ENCODE measurements at places on chromosomes 13 and 19.

DNA sequence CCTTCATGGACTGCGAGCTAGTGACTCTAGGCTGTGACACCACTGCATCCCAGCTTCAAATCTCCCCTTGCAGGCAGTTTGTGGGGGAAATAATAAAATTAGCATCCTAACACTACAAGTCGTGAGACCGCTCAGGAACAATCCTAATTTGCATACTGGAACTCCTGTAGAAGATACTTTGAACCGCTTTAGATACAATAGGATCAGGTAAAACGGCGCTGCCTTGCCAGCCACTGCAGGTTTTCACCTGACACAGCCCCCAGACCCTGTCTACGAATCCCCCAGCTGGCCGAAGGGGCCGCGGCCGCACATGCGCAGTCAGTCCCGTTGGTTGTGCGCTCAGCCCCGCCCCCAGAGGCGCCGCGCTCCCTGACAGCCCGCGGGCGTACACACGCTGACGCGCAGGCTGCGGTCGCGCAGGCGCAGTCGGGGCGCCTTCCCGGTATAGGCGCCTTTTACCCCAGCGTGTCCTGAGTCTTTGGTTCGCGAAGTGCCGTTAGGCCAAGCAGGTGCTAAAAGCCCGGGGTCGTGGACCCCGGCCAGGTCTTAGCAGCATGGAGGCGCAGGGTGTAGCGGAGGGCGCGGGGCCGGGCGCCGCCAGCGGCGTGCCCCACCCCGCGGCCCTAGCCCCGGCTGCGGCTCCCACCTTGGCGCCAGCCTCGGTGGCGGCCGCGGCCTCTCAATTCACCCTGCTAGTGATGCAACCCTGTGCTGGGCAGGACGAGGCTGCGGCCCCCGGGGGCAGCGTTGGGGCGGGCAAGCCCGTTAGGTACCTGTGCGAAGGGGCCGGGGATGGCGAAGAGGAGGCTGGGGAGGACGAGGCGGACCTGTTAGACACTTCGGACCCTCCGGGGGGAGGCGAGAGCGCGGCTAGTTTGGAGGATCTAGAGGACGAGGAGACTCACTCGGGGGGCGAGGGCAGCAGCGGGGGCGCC is at the start of gene RFXAP:
Gene RFXAP (plus strand): TSS at position 419 of the 935 bp plus-strand sequence. CDS start 136 bp downstream, at position 555.
- peak; percentile 95 for DNase-seq

DNA sequence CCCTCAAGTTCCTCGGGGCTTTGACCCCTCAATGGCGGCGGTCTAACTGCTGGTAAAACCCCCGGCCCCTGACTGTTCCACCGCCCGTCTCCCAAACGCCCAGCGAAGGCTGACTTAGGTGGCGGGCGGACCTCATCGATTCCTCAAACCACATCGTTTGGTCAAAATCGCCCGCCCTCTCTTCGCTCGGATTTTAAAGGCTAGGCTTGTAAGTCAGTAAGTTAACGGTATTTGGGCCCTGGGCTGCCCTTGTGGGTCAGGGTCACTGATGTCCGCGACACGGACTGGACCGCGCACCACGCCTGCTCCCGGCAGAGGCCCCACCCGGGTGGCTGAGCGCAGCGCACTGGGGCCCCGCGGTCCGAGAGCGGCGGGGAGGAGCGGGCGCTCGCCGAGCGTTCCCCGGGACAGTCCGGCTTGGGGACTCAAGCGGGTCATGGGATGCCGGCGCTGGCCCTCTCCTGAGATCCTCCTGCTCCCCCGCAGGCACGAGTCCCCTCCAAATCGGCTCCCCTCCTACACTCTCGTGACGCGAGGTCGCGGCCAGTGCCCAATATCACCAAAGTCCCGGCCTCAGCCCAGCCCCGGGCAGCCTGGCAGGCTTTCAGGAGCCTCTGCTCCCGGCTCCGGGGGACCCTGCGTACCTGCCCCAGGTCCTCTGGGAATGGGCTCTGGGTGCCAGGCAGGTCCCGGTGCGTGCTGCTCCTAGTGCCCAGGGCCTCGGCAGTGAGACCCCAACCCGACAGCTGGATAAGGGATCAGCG is 1.0 kb downstream of the FLT1 start:
- DNase-seq: peak; percentile 48

GRCh38 chr19:10991521-10992081 is 30.8 kb downstream of the SMARCA4 start:
- no peak for DNase-seq

DNA sequence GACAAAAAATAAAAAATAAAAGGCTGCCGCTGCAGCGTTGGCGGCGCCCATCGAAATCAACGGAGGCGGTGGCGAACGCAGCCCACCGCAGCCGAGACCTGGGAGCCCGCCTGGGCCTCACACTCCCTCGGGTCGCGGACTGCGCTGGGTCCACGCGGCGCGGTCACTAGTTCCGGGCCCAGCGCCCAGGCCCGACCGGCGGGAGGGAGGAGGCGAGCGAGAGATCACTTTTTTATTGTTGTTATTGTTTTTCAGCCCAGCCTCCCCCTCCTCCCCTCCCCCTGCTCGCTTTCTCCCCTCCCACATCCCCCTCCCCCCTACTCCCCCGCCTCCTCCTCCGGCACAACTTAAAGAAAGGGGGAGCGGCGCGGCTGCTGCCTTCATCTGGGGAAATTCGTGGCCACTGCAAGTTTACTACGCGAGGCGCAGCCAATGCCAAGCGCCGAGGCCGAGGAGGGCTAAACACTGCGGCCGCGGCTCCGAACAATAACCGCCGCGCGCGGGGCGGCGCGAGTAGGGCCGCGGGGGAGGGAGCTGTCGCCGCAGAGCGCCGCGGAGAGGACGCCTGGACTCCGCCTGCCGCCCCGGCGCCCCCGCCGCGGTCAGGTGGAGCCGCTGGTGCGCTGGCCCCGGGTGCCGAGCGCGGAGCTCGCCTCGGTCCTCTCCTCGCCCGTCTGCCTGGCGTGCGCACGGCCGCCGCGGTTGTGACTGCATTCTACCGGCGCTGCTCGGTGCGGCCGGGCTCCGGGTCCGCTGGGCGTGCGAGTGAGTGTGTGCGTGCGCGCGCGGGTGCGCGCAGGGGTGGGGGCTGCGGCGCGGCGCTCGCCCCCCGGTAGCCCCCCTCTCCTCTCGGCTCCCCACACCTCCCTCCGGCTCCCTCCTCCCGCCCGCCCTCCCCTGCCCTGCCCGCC is 505 bp upstream of the ZIC2 start:
- DNase-seq: peak; percentile 61

DNA sequence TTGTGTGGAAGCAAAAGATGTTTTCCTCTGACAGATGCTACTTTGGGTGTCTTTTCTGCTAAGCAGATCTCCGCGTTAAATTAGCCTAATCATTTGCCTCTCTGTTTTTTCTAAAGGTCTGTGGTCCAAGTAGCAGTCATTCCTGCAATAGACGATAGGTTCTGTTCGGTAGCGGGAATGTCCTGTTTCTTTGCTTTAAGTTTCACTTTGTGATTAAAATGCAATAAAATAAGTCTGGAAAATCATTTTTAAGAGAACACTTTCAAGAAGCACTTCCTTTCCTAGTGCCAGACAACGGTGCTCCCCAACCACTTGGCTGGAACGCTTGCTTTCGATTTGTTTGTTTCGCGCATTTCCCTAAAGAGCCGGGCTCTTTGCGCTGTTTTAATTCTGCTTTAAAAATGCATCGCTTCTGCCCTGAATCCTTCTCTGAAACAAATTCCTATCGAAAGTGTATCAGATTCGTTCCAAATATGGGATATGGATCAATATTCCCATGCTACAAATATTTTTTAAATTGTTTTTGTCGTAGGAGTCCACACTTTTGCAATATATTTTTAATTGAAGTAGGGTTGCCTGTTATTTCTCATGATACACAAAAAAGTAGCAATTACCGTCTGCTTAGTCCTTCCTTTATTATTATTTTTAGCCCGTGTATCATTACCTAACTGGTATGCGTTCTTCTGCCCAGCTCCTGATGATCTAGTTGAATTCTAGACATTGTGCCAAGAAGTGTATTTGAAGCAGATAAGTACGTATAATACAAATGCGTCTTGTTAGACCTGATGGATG is 14.2 kb downstream of the ZIC2 start:
- DNase-seq: peak; percentile 9

DNA sequence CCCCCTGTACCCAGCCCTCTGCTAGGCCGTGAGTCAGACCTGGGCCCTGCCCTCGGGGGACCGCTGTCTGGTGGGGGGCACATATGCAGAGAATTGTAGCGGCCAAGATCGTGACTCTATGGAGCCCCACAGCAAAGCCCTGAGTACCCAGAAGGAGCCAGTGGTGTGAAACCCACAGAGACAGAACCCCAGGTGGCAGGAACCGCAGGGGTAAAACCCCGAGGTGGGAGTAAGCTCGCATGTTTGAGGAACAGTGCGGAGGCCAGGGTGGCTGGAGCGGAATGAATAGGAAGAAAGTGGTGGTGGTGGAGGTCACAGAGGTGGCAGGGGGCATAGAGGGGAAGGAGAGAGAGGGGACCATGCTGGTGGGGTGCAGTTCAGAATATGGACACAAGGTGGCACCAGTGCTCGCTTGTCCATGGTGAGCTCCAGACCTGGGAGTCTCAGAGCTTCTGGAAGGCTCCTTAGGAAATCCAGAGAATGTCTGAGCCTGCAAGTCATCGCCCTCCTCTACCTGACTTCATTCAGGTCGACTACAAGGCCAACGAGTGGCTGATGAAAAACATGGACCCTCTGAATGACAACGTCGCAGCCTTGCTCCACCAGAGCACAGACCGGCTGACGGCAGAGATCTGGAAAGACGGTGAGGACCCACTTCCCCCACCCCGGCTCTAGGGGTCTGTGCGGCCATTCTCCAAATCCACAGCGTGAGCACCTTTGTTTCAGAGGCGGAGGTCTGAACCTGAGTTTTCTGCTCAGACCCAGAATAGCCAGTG is 48.9 kb downstream of the MYH14 start:
- DNase-seq: no peak

- no peak for DNase-seq
These were observed at the start of gene CYP2B6 for GRCh38 chr19:40990972-40991381. CYP2B6 (plus strand) TSS chr19:40991282; CDS start chr19:40991306, 24 bp downstream.

DNA sequence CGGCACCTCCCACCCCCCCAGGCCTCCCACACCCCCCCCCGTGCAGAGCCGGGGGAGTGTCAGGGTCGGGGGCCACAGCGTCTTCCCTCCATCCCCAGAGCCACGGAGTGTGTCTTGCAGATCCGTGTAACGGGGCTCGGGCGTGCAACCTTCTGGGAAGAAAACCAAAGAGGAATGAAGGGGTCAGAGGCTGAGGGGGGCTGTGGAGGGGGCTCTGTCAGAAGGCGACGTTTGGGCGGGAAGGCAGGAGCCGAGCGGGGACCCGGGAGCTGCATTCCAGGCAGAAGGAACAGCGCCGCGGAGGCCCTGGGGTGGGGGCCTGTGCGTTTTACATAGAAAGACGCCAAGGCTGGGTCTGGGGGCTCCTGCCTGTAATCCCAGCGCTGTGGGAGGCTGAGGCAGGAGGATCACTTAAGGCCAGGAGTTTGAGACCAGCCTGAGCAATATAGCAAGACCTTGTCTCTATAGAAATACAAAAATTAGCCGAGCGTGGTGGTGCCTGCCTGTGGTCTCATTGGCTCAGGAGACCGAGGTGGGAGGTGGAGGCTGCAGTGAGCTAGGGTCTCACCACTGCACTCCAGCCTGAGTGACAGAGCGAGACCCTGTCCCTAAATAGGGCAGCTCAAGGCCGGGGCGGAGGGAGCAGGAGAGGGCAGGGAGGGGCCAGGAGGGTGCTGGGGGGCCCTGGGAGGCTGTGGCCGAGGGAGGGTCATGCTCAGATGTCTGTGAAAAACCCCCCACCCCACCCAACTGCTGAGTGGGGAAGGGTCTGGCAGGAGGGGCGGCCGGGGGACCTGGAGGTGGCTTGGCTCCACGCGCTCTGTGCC is 27.8 kb downstream of the ARID3A start:
- no peak for DNase-seq

DNA sequence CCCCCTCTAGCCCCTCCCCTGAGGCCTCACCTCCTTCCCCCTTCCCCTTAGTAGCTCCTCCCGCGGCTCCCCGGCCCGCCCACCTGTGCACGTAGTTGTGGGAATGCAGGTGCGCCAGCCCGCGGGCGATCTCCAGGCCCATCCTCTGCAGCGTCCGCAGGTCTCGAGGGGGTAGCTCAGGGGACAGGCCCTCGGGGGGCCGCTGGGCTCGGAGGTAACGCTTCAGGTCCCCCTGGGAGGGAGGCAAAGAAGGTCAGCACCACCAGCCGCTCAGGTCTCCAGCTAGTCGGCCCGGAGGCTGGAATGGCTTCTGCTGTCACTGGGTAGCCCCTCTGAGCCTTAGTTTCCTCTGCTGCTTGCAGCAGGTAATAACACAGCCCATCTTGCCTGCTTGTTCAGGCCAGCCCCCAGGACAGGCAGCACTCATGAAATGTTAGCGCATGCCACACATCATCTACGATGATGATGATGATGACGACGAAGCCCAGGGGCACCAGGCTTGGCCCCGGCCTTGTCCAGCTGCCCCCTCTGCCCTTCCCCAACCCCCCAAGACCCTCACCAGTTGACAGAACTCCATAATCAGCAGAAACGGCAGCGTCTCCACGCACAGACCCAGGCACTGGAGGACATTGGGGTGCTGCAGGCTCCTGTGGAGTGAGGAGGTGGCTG is 9.2 kb downstream of the LMTK3 start:
- DNase-seq: peak; percentile 16

DNA sequence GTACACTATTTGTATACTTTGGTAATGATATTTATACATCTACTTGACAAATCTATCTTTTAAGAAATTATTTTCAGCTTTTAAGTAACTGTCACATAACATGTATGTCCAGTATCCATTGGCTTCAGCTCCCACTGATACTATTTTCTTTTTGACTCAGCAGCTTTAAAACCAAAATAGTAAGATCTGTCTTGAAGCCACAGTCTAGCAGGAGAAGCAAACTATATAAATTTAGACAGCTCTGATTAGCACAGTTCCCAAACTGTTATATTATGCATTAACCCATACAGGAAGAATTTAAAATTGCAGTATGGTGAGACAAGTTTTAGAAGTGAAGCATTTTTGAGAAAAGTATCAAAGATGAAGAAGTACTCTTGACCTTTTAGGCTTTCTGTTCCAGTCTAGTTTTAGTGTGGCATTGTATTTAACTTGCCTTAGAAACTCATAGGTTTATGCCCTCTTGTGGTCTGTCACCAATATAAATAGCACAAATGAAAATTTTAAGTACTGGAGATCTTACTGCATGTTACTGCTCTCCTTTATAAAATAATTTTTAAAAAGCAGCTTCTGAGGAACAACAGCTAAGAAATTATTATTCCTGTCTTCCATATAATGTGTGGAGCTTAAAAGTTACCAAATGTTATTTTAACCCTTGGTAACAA is 24.7 kb downstream of the URI1 start:
- no peak for DNase-seq

GRCh38 chr19:15986701-15987100 is 37.9 kb downstream of the OR10H4 start:
- no peak for DNase-seq

GRCh38 chr19:8654591-8655339 is 24.3 kb downstream of the NFILZ start:
- DNase-seq: peak; percentile 80

DNA sequence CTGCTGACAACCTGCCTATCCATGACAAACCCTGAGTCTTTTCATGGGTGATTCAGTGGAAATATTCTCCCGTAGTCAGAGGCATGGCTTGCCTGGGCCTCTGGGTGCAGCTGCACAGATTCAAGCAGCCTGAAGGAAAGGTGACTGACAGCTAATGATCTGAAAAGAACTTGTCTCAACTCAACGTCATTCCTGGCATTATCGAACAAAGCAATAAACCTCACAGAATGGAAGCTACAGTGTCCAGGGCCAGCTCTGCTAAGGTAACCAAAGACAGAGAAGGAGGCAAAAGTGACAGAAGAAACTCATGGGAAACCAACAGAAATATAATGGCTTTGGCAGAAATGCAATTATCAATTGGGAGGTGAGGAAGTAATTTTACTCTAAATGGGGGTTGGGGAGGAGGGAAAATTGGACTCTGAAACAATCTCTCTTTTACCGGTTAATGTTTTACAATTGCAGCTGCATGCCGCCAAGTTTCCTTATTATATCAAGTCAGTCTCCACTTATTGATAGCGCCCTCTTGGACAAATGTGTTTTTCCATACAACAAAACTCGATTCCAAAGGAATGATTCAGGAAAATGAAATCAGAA is 12.9 kb downstream of the STARD13 start:
- DNase-seq: no peak
